COR-L47 (cell line): ENCODE measurements at places on chromosomes 13 and 19.

- DNase-seq: no peak
These were observed 30.1 kb downstream of the RCBTB2 start for GRCh38 chr13:48502601-48503319.

GRCh38 chr13:40637643-40638042 is 28.8 kb downstream of the FOXO1 start:
- no peak for DNase-seq

DNA sequence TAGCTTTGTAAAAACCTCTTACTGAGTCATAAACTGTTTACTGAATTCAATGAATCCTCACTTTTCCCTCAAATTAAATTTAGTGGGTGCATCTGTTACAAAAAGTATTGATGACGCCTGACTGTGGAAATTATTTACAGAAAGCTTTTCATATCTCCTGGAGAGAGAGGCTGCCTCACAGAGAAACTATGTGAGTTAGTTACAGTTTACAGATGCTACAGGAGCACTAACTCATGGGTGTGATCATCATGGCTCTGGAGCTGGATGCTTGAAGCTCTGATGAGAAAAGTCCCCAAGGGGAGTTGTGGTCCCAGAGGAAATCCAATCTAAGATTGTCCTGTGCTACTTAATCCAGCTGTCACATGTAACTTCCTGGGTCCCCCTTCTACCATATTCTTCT is 590.8 kb downstream of the LMO7 start:
- no peak for DNase-seq

DNA sequence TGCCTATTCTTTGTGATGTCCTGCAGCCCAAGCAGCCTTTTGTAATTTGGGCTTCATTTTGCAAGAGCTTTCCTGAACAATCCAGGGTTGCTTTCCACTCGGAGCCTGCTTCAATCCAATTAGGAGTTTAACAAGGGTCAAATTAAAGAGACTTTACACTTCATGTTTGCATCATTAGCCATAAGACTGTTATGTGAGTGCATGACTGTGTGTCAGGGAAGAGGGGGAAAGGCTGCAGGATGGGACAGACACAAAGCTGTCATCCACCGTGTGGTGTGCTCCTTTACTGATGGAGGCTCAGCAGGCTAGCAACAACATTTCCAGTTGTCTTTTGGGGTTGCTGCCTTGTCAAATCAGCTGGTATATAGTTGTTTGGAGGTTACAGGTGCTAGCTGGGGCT is 23.7 kb upstream of the MAB21L1 start:
- no peak for DNase-seq

GRCh38 chr13:52830946-52831345 is 17.5 kb downstream of the PCDH8 start:
- DNase-seq: no peak

GRCh38 chr13:23330356-23330755 is 103.1 kb downstream of the SACS start:
- DNase-seq: no peak

GRCh38 chr13:109301276-109301675 is 485.1 kb downstream of the IRS2 start:
- DNase-seq: no peak

DNA sequence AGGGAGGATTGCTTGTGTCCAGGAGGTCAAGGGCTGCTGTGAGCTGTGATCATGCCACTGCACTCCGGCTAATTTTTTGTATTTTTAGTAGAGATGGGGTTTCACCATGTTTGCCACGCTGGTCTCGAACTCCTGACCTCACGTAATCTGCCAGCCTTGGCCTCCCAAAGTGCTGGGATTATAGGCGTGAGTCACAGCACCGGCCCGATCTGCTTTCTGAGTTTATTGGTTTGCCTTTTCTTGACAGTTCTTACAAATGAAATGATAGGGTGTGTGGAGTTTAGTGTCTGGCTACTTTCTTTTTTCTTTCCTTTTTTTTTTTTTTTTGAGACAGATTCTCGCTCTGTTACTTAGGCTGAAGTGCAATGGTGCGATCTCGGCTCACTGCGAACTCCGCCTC is 848 bp downstream of the C19orf44 start:
- DNase-seq: no peak
